Fibroblast of skin of scalp (primary cell): ENCODE measurements at places on chromosomes 13 and 19.

- no peak for DNase-seq
Observed at GRCh38 chr19:12695096-12695495, 1.3 kb downstream of the FBXW9 start.

- peak; percentile 51 for DNase-seq
Observed at GRCh38 chr19:58361900-58362271, 665 bp downstream of the ZNF497 start.

DNA sequence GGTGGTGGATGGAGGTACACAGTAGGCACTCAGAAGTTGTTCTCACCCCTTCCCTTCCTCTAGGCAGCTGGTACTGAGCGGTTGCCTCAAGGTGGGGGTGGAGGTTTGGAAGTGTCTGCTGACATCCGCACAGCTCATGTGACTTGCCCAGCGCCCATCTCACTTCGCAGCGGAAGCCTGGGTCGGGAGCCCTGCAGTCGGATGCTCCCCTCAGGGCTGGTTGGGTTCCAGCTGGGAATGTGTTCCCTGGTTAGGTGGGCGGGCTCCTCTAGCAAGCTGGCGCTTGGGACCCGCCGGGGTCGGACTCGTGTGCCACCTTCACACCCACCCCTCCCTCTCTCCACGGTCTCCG is 10.2 kb downstream of the PPP1R37 start:
- no peak for DNase-seq

DNA sequence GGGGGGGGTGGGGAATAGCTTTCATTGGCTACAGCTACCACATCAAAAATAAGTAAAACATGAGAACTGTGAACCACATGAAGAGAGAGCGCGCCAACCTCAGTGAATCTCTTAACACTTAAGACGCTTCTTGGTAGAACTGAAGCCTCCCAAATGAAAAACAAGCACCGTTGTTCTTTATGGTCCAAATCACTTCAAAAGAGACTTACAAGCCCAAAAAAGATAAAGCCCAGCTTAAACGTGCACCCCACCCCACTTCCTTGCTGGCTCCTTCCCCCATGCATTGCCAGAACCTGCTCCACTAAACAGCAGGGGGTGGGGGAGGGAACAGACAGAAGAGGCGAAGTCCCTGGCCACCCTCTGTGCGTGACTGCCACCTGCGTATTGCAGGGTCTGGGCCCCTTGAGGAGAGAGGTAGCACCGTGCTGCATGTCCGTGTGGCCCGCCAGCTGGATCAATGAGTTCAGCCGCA is 479.1 kb downstream of the FOXO1 start:
- no peak for DNase-seq

DNA sequence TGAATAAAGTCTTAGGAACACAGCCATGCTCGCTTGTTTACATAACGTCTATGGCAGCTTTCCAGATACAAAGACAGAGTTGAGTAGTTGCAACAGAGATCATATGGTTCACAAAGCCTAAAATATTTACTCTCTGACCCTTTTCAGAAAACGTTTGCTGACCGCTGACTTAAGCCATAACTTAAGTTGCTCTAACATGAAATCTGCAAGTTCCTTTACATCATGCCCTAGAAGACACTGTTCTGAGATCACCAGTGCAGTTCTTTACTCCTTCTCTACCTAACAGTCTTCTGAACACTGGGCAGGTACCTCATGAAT is 166.4 kb downstream of the DCLK1 start:
- DNase-seq: peak; percentile 25

GRCh38 chr19:36032251-36033104 is at the start of gene CLIP3:
TSS of gene CLIP3 (minus strand) at chr19:36032873. CDS start at chr19:36032357, 516 bp downstream.
- DNase-seq: peak; percentile 82

- DNase-seq: no peak
Observed at GRCh38 chr13:99962242-99962641, 9.3 kb downstream of the ZIC5 start.

- DNase-seq: peak; percentile 3
Observed at GRCh38 chr13:53622456-53622855, 593.8 kb downstream of the OLFM4 start.
